ENCODE measurements at places on chromosomes 2 and 18. TPM values are rescaled to one million over a fixed set of nuclear protein-coding genes. Genes with fewer than 3 reads are reported as not detected.

DNA sequence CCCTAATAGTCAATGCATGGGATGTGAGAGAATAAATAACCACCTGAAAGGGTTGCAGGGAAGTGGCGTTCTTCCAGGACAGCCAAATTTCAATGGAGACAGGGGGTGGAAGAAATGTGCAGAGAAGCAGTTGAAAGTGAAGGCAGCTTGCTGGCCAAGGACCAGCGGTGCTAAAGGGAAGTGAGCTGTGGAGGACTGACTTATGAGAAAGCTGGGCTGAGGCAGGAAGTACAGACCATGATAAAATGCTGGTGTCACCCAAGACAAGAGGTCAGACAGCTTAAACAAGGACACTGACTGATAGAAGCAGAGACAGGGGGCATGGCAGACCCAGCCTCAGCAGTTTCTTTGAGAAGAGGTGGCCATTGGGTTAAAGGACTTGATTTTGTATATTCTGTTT lies 106.7 kb downstream of the DTNB start:
- DNase-seq: no peak

DNA sequence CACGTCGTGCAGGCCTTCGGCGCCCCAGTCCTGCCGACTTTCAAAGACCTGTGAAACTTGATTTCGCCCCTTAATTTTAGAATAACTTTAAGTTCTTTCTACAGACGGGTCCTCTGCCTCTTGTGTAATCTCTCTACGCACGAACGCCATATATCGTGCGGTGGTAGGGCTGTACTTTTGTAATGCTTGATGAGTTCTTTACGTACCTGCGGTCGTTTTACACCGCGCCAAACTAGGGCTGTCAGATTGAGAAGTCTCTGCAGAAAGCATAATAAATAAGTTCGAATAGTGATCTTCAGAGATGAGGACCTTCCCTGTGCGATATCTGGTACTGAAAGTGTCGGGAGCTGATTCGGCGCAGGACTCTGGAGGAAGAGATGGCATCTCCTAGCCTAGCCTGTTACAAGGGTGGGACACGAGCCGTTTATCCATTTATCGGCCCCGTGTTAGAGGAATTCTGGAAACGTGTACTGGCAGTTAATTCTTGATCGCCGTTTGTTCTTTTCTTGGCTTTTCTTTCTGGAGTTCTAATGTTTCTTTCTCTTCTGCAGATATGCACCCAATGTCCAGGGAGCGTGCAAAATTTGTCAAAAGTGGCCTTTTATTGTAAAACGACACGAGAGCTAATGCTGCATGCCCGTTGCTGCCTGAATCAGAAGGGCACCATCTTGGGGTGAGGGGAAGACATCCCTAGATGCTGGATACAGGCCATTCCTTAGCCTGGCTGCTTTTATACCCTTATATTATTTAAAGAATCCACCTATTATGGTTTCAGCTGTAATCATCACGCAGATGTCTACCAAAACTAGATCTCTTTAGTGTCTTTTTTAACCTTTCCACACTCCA lies 781 bp upstream of the SLC5A6 start:
- no peak for DNase-seq

- DNase-seq: no peak
Measured at GRCh38 chr18:13435586-13436333, 217.2 kb downstream of the LDLRAD4 start.

GRCh38 chr2:40271094-40271493 lies 180.8 kb downstream of the SLC8A1 start:
- DNase-seq: no peak

DNA sequence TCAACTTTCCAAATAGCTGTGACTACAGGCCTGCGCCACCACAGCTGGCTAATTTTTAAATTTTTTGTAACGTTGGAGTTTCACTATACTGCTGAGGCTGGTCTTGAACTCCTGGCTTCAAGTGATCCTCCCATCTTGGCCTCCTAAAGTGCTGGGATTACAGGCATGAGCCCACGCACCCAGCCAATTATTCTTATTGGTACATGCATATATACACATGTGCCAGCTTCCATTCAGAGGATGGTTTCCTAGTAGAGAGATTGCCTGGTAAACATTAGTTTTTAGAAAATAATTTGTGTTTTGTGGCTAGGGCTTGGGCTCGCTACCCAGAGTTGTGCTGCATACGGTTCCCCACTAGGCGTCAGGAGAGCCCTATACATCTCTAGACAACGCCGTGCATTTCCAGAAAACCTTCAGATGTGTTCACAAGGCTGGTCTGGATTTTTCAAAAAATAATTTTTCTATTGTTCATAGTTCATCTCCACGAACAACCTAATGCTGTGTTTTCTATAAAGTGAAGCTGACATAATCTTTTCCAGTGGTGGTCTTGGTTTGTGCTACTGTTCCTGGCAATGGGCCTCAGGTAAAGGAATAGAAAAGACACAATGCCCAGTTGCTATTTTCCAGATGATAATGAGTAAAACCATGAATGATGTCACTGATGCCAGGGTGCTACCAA lies 14.6 kb upstream of the AFG3L2 start:
- DNase-seq: no peak

GRCh38 chr18:47775961-47776360 lies 154.5 kb downstream of the SMAD2 start:
- DNase-seq: no peak

- no peak for DNase-seq
Measured at GRCh38 chr18:48376406-48376805, 32.8 kb downstream of the ZBTB7C start.

GRCh38 chr2:21966139-21966538 lies 842.4 kb downstream of the TDRD15 start:
- no peak for DNase-seq

ZNF2 gene
- total RNA-seq: 4.9 TPM

AFF3 gene
- total RNA-seq: 228 TPM

XIRP2 gene
- not detected for total RNA-seq

CDK15 gene
- not detected for total RNA-seq

DNPEP gene
- total RNA-seq: 89.0 TPM
